ENCODE measurements at places on chromosomes 6 and 20.

DNA sequence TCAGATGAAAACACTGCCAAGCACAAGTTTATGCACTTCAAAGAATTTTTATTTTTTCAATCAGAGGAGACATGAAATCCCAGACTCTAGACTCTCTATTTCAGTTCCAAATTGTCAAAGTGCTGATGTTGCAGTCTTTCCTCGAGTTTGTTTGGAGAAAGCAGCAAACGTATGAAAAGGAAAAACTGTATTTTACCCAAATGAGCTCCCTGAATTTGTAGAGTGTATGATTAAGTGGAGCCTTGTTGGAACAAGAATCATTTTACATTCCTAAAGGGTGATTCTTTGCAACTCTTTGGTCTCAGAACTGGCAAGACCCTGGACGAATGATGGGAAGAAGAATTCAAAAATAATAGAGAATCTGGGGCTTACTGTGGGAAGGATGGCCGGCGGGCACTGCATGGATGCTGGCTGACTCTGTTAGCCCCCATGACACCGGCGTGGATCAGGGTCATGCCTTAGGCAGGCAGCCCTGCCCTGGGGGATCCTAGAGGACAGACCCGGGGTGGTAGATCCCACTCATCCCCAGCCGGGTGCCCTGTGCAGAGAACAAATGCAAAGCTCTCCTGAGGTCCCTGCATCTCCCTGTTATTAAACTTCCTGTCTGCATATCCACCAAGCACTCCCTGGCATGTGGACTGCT, 207.4 kb downstream of the FNDC1 start:
- no peak for DNase-seq

GRCh38 chr6:138001750-138002349, 105.4 kb downstream of the PERP start:
- DNase-seq = peak; percentile 55

DNA sequence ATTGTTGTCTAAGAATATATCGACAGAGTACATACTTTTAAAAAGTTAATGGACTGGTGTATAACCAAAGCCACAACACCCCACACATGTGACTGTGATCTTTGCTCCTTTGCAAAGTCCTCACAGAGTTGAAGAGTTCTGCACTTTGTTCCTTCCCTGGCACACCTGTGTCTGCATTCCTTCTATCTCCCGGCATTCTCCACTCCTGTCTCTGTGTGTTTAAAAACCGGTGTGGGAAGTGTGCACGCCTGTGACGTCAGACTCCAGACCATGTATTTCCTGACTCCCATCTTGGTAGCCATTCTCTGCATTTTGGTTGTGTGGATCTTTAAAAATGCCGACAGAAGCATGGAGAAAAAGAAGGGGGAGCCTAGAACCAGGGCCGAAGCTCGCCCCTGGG, at the start of gene IYD:
Gene IYD (plus strand): TSS at position 251 of the 400 bp plus-strand sequence. CDS start 20 bp downstream, at position 271.
- no peak for DNase-seq

DNA sequence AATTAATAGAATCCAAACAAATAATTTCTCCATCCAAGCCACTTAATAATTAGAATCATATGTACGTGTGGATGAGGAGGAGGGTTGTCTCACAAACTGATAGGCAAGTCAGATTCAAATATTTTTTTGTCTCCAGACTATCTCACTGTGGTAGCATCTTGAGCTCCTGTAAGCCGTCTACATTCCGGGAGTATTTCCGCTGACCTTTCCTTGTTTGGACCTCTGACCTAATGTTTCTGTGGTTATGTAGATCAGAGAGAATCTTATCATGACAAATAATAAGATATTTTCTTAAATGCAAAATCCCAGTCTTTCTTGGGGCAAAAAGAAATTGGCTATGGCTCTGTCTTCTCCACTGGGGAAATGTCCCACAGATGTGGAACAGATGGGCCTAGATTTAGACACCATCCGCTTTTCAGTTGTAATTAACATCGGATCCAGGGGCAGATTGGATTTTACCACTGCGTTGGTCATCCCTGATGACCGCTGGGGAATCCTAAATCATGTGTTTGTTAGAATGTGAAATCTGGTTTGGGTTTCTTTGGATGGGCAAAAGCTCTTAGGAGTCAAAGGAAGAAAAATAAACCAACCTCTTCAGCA, 197.1 kb upstream of the RIN2 start:
- no peak for DNase-seq

- DNase-seq = no peak
Measured at GRCh38 chr6:12173661-12174060, 116.5 kb upstream of the EDN1 start.

GRCh38 chr6:56875961-56876360, 78.9 kb upstream of the BEND6 start:
- no peak for DNase-seq

DNA sequence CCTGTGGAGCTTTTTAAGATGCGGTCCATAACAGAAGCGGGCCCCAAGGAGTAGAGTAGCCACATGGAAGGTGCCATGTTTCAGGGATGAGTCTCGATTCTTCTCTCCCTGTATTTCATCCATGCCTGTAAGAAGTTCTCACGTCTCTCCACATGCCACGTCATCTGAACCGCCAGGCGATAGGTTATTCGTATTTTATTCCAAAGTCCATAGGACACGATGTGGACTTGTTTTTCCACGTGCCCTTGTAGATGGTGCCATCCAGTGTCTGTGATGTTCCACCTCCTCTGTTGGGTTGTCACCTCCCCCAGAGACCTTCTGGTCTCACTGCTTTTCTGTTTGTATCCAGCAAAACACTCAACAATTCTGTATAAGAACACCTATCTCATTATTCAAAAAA, 17.6 kb downstream of the HEBP2 start:
- no peak for DNase-seq

DNA sequence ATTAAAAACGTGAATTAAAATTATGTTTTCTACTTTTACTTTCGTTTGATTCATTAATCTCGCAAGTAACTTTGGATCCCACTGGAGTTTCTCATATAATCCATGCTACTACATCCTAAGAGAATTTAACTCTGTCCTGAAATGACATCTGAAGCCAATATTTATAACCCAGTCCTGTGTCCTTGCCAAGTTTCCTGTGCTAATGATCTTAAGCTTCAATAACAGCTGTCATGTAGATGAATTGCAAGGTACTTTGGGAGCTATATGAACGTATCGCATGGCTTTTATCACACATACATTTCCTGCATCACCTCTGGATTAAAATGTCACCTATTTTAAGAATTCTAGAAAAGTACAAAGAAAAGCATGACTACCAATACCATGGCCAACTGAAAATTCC, 833.8 kb upstream of the CITED2 start:
- DNase-seq = no peak

DNA sequence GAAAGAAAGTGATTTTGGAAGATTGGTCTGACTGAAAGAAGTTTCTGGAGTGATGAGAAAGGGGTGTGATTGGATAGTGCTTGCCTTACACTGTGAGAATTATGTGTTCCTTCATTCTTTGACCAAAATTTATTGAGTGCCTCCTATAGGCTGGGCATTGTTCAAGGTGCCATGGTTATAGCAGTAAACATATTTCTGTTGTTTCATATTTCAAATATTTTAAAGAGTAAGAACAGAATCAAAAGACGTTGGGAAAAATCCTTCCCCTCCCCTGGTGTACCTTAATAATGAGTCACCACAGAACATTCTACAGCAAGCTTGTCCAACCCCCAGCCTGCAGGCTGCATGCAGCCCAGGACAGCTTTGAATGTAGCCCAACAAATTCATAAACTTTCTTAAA, 78.6 kb downstream of the GCLC start:
- no peak for DNase-seq

GRCh38 chr6:169577974-169578373, 123.9 kb downstream of the WDR27 start:
- DNase-seq = no peak

DNA sequence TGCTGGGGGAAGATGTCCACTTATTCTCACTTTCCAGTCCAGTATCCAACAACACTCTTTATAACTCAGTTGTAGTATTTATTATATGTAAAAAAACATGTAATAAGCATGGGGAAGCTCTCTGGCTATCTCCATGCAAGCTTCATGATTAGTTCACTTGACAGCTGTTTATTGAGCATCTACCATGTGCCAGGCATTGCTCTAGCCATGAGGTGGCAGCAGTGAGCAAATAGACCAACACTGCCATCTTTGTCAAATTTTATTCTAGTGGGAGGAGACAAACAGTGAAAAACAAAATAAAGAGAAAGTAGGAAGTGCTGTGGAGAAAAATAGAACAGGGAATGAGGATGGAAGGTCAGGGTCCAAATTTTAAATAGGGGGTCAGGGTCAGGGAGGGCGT, 131.8 kb downstream of the CFAP61 start:
- DNase-seq = no peak

GRCh38 chr6:145929037-145929633, 35.0 kb downstream of the SHPRH start:
- no peak for DNase-seq

- DNase-seq = no peak
Measured at GRCh38 chr6:90465686-90466085, 121.2 kb downstream of the MAP3K7 start.

GRCh38 chr6:42047790-42048405, 2.4 kb upstream of the TAF8 start:
- no peak for DNase-seq

GRCh38 chr6:102895683-102896082, 1502.2 kb downstream of the GRIK2 start:
- DNase-seq = no peak

DNA sequence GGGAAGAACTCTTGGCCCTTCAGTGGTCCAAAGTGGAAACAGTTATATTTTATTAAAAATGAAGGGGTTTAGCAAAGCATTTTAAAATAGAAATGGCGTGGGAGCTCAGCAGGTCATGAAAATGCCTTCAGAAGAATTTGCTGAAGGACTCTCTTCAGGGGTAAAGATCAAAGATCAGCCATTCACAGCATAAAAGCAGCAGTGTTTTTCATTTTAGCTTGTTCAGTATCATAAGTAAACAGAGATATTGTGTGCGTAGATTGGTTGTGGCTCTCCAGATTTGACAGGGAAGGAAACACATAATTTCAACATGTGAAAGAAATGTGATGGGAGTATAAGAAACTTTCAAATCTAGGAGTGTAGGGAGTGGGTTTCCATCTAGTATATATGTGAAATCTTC, 519.2 kb upstream of the MAP3K7 start:
- no peak for DNase-seq

GRCh38 chr6:162962093-162962492, 234.3 kb downstream of the PACRG start:
- DNase-seq = no peak

DNA sequence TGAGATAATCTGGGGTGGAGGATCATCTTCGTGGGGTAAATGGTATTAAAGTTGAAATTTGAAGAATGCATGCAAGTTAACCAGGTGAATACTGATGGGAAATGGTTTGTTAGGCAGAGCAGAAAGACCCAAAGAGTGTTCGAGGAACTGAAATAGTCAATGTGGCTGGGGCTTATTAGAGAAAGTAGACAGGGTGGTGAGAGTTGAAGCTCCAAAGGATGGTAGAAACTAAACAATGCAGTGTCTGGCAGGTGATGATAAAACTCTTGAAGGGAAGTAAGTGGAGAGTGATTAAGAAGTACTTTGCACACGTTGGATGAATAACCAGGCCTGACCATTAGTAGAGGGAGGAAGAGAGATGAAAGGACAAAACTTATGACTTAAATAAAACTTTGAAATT, 39.8 kb upstream of the CENPW start:
- no peak for DNase-seq

DNA sequence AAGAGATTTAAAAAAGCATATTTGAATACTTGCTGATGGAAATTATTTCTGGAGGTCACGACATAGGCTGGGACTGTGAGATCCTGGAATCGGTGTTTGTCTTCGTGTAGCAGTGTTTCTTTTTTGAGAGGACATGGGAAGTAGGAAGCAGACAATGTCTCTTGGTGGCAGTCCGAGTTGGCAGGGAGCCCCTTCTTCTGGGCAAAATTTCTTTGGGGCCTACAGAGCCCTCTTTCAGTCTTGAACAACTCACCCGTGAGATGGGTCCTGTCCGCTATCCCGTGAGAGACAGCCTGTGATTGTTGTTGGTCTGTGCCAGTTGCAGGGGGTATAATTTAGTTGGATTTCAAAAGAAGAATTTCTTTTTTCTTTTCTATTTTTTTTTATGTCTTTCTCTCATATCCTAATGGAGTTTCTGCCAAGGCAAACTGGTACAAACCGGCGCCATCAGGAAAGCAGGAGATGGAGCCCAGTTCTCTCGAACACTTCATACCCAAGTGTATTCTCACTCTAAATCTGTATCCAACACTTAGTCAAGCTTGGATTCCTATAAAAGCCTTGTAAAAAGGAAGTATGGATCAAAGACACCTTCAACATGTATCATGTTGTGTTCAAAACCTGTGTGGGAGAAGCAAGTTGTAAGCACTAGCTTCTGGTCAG, 785.1 kb downstream of the MAFB start:
- DNase-seq = no peak

DNA sequence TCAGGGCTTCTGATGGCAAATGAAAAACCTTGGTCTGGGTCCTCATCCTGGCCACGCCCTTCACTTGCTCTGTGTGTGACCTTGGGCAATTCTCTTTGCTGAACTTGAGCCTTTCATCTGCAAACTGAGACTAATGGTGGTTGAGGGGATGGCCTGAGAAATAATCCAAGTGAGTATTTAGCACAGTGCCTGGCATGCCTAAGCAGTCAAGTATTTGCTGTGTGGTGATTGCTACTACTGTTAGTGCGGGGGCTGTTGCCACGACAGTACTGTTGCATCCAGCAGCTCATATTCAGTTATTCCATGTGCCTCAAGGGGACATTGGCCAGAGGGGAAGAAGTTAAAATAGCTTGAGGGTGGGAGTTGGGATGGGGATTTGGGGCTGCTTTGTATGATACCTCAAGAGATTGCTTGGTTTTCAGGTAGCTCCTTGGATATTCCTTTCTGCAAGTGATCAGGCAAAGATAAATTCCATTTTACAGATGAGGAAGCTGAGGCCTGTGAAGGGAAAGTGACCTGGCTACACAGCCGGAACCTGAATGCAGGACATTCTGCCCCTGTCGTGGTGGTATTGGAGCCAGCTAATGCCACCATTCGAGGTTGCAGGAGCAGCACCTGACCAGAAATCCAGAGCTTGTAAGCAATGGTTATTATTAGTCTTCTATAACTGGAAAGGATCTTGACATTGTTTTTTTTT, 45.1 kb upstream of the EPB41L1 start:
- DNase-seq = no peak

DNA sequence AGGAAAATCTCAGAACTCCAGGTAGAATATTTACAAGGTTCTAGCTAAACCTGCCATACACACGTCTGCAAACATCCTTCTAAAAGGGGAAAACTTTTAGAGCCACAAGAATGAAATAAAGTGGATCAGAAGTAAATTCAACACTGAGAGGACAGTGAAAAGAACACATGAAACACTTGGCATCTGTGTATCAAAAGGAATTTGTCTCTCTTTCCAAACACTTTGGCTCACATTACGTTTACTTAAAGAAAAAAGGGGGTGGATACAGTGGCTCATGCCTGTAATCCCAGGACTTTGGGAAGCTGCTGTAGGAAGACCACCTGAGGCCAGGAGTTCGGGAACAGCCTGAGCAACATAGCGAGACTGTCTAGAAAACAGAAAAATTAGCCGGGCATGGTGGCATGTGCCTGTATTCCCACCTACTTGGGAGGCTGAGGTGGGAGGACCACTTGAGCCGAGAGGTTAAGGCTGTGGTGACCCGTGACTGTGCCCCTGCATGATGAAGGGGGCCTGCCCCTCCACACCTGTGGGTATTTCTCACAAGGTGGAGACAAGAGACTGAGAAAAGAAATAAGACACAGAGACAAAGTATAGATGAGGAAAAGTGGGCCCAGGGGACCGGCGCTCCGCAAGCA, 35.4 kb downstream of the NINL start:
- no peak for DNase-seq

- DNase-seq = no peak
Measured at GRCh38 chr20:19815553-19815991, 57.5 kb downstream of the RIN2 start.

GRCh38 chr20:17966432-17967310, 1.9 kb downstream of the SNX5 start:
- DNase-seq = no peak
